ENCODE measurements at places on chromosomes 5 and 9.

- no peak for DNase-seq
These were observed 25.0 kb upstream of the MRPS30 start for GRCh38 chr5:44783634-44784315.

- no peak for DNase-seq
These were observed 50.5 kb downstream of the PSD2 start for GRCh38 chr5:139845846-139846681.

DNA sequence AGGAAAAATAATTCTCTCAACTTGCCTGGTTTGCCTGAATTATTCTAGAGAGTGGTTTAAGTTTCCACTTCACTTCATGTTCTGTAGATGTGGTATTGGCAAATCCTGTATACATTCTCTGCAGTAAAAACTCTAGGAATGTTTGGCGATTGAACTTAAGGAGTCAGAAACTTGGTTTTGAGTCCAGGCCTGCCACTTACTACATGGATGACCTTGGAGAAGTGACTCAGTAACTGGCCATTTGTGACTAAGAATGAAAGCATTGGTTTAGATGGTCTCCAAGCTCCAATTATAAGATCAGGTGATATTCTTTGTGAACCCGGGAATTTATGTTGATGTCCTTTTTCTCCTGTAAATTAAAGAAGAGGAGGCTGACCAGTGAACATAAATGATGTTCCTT, 233.8 kb downstream of the GAS1 start:
- no peak for DNase-seq

DNA sequence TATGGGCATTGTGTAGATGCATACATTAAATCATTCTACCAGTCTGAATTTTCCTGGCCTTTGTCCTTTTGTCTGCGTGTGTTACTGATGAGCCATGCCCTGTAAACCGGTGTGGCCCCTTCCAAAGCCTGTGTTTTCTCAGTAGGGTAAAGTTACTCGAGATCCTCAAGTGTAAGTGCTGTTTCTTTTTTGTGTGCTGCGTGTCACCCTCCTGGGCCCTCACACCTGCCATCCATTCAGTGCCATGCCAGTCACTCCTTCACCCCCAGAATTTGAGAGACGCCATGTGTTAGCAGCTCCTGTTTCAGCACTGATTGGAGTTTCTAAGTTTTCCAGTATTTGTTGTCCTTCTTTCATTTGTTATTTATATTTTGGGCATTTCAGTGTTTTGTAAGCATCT, 288.2 kb downstream of the FANCC start:
- no peak for DNase-seq
